ENCODE measurements at places on chromosomes 13 and 19.
A peak's percentile ranks its signal among the peaks of the same experiment; 100 is the strongest.

DNA sequence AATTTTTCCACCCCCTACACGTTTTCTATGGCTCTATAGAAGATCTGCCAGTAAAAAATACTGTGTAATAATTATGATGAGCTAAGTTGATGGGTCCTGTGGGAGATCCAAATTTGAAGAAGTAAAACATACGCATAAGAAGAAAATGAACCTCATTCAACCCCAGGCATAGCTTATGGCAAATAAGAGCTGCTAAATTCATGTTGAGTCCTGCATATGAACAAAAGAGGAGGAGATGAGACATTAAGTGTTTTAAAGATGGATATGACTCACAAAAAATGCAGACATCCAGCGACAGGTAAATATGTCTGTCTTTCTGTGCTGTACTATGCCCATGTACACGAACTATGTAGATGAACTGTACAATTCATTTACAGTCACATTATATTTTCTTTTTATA is 101.9 kb downstream of the LIG4 start:
- DNase-seq, result no peak

GRCh38 chr13:21402586-21403307 is 56.4 kb downstream of the ZDHHC20 start:
- DNase-seq, result no peak

- DNase-seq, result no peak
Observed at GRCh38 chr19:58284199-58284598, 5.4 kb downstream of the ZNF8 start.

GRCh38 chr19:23539499-23539898 is 144.2 kb upstream of the ZNF91 start:
- no peak for DNase-seq

DNA sequence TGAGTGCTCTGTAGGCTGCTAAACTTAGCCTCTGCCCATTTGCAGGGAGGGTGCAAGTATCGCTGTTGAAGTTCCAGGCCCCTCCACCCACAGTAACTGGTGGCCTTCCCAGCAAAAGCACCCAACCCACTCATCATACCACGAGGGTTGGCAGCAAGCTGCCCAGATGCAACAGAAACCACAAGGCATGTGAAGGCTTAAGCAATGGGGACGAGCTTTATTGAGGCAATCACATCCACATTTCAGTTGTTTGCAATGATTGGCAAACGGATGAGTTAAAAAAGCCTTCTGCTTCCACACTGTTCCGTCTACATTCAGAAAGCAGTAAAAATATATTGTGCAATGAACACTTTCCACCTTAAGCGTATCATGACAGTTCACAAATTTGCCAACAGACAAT is 10.3 kb downstream of the GJB6 start:
- DNase-seq, result no peak

GRCh38 chr13:51271528-51272085 is 49.4 kb downstream of the FAM124A start:
- no peak for DNase-seq

DNA sequence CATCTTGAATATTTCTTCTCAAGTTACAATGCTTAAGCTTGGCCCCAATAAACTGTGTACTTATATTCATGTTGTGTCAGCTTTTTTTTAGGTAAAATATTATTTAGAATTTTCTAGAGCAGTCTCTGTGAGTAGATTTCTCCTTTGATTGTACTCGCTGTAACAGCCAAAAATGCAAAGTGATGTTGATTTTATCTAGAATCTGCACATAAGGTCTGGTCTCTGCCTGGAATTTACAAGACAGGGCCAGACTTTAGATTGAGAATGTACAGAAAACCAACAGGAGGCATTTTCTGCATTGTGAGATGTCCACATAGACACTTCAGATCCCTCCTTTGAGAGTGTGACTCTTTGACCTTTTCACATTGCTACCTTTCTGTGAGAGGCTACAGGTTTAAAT is 43.1 kb upstream of the ZNF681 start:
- DNase-seq, result no peak

- no peak for DNase-seq
Observed at GRCh38 chr13:101181076-101181685, 235.1 kb downstream of the NALCN start.

GRCh38 chr13:78659732-78660494 is 958 bp upstream of the OBI1 start:
- peak; percentile 7 for DNase-seq

DNA sequence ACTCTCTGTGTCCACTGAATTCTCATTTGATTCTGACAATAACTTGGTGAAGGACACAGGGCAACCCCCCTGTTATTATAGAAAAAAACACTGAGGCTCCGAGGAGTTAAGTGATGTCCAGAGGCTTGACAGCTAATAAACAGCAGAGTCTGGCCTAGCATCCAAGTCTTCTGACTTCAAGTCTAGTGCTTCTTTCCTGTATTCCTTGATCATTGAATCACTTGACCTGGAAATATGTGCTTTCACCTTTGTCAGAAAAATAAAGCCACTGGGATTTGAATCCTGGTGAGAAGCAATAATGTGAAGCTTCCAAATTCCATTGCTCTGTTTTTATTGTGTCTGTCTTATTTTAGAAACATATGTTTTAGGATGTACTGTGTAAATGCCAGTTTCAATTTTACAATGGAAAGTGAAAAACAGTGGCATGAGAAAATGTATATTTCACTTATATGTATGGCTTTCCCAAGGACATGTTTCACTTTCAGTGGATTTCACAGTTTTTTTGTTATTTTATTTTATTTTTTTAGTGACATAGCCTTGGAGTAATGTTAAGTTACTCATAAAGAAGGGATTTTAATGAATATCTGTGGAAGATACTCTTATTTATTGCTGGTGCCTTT is 190.2 kb downstream of the GPC6 start:
- DNase-seq, result no peak

- DNase-seq, result no peak
Observed at GRCh38 chr19:10399878-10400277, 3.5 kb downstream of the CDC37 start.

GRCh38 chr13:57627663-57628062 is 3.9 kb upstream of the PCDH17 start:
- no peak for DNase-seq

GRCh38 chr19:16821081-16821480 is 8.1 kb upstream of the SIN3B start:
- no peak for DNase-seq

Measured in tibial nerve (tissue), 4 donors.